Thymus (tissue), 14 donors: ENCODE measurements at places on chromosomes 4 and X. TPM values are rescaled to one million over a fixed set of nuclear protein-coding genes. Genes with fewer than 3 reads are reported as not detected.
A peak's percentile ranks its signal among the peaks of the same experiment; 100 is the strongest.

DNA sequence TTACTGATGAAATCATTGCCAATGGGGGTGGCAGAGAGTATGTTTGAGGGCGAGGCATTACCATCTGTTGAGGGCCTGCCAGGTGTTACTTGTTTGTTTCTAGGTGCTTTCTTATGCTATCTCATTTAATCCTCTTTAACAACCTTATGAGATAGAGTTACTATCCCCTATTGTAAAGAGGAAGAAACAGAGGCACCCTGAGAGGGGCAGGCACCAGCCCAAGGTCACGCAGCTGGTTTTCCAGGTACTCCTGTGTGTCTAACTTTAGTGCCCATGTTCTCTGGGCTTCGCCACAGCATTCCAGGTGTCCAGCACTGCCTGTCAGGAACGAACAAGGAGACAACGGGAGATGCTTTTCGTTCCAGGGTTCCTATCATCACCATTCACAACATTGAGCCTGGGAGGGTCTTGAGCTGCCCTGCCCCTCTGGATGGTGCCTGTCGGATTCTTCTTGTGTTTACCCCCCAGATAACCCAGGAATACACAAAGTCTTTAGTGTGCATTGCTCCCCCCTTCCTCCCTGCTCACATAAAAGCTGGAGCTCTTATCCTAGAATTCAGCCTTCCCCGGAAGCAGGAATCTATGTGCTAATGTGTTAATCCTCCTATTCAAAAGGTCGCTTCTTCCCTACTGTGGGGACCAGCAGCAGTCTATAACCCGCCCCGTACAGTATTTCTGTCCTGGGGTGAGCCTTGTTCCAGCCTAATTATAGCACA is 24.9 kb upstream of the GPC4 start:
- no peaks in the 10 kb centered on the region for H3K27me3 ChIP-seq
- H3K36me3 ChIP-seq: no peaks in the 10 kb centered on the region
- H3K27ac ChIP-seq: no peak overlapping the region

- H3K4me3 ChIP-seq: no peak overlapping the region
- no peaks in the 10 kb centered on the region for H3K27me3 ChIP-seq
- H3K36me3 ChIP-seq: no peaks in the 10 kb centered on the region
- H3K4me1 ChIP-seq: no peaks in the 10 kb centered on the region
These were observed 23.4 kb downstream of the HMGB3 start for GRCh38 chrX:151006410-151007109.

DNA sequence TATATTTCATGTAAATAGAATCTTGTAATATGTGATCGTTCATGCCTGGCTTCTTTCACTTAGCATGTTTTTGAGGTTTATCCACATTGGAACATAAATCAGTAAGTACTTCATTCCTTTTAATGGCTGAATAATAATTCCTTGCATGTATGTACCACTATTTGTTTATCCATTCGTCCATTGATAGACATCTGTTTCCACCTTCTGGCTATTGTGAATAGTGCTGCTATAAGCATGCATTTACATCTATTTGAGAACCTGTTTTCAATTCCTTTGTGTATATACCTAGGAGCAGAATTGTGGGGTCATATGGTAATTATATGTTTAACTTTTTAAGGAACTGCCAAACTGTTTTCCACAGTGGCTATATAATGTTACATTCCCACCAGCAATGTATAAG is 356.7 kb upstream of the DIPK2B start:
- H3K27me3 ChIP-seq: no peaks in the 10 kb centered on the region
- H3K36me3 ChIP-seq: no peaks in the 10 kb centered on the region
- H3K4me1 ChIP-seq: no peaks in the 10 kb centered on the region
- H3K4me3 ChIP-seq: no peak overlapping the region

DNA sequence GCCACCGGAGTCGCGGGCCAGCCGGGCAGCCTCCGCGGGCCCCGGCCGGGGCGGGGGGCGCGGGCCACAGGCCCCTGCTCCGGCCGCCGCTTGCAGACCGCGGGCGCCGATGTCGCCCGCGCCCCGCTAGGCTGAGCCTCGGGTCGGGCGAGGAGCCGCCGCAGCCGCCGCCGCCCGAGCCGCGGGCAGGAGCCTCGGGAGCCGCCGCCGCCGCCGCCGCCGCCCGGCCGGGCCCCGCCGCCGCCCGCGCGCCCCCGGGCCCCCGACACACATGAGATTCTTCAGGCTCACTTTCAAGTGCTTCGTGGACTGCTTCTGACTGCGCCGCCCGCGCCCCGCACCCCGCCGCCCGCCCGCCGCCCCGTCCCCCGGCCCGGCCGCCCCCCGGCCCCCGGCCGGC is 345 bp downstream of the SLC6A8 start:
- peaks cover 70% of the 10 kb centered on the region for H3K27me3 ChIP-seq
- peak overlapping the region; percentile 51 for H3K4me3 ChIP-seq
- DNase-seq: no peak
- H3K4me1 ChIP-seq: no peaks in the 10 kb centered on the region
- no peak overlapping the region for H3K27ac ChIP-seq

- no peaks in the 10 kb centered on the region for H3K36me3 ChIP-seq
- no peak overlapping the region for H3K27ac ChIP-seq
- no peak for DNase-seq
- H3K27me3 ChIP-seq: peaks cover 12% of the 10 kb centered on the region
These were observed 43.5 kb upstream of the ADRA2C start for GRCh38 chr4:3722446-3723231.

DNA sequence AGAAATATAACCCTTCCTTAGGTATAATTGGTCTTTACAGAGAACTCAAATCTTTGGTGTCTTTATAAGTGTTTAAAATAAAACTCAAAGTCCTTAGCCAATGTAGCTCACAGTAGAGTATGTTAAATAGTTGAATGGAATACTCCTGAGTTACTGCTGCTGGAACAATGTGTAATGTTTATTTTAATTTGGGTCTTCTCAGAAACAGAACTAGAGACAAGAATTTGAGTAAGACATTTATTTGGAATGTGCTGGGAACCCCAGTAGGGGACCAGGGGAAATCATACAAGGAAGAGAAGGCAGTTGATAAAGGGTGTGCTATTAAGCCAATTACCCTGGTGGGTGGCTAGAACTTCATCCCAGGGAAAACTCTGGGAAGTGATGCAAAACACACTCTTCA is 240.4 kb upstream of the LDB2 start:
- no peak overlapping the region for H3K27ac ChIP-seq
- no peaks in the 10 kb centered on the region for H3K4me1 ChIP-seq
- no peak for DNase-seq
- no peaks in the 10 kb centered on the region for H3K27me3 ChIP-seq
- H3K4me3 ChIP-seq: no peak overlapping the region
- no peaks in the 10 kb centered on the region for H3K36me3 ChIP-seq

- no peaks in the 10 kb centered on the region for H3K4me1 ChIP-seq
- no peaks in the 10 kb centered on the region for H3K27me3 ChIP-seq
- DNase-seq: no peak
- no peaks in the 10 kb centered on the region for H3K36me3 ChIP-seq
- no peak overlapping the region for H3K27ac ChIP-seq
These were observed 221.7 kb downstream of the APBB2 start for GRCh38 chr4:40992472-40993295.

GRCh38 chrX:65720381-65720964 is 53.0 kb downstream of the MSN start:
- DNase-seq: no peak
- H3K4me3 ChIP-seq: no peak overlapping the region
- peaks cover 3% of the 10 kb centered on the region for H3K4me1 ChIP-seq
- no peaks in the 10 kb centered on the region for H3K27me3 ChIP-seq

GRCh38 chr4:4439782-4440181 is 52.9 kb downstream of the NSG1 start:
- no peak overlapping the region for H3K4me3 ChIP-seq
- no peaks in the 10 kb centered on the region for H3K27me3 ChIP-seq
- peaks cover 16% of the 10 kb centered on the region for H3K36me3 ChIP-seq
- no peak for DNase-seq

GRCh38 chr4:153004081-153004850 is 68.1 kb downstream of the FHDC1 start:
- DNase-seq: no peak
- H3K4me3 ChIP-seq: no peak overlapping the region
- no peaks in the 10 kb centered on the region for H3K36me3 ChIP-seq

DNA sequence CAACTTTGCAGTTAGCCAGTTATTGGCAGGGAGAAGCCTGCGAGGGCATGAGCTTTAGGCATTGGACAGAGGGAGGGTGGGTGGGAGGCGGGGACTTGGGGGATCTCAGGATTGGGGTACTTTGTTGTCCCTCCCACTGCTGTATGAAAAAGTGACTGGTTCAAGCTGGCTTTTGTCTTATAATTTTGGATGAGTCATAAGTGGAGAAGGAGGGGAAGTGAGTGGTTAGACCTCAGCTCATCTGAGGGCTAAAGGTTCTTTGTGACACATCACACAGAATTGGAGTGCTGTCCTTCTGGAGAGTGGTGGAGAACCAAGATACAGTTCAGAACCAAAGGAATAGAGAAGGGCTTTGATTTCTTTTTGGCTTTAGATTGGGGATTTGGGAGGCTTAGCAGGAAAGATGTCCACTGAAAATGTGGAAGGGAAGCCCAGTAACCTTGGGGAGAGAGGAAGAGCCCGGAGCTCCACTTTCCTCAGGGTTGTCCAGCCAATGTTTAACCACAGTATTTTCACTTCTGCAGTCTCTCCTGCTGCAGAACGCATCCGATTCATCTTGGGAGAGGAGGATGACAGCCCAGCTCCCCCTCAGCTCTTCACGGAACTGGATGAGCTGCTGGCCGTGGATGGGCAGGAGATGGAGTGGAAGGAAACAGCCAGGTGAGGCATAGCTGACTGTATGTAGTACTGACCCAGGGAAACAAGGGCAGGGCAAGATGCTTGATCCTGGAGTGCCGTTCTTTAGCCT is at the start of gene SLC4A4:
Gene SLC4A4, plus strand, starts transcription at position 175 of the 748 bp plus-strand sequence.
- H3K4me3 ChIP-seq: no peak within 1 kb of the TSS
- no peak within 1 kb of the TSS for H3K27ac ChIP-seq
- H3K27me3 ChIP-seq: no peaks in the 10 kb centered on the region
- no peak for DNase-seq
- no peaks in the 10 kb centered on the region for H3K4me1 ChIP-seq

GRCh38 chrX:84118769-84119168 is 69.2 kb downstream of the RPS6KA6 start:
- no peaks in the 10 kb centered on the region for H3K4me1 ChIP-seq
- H3K27me3 ChIP-seq: no peaks in the 10 kb centered on the region
- H3K4me3 ChIP-seq: no peak overlapping the region
- H3K36me3 ChIP-seq: no peaks in the 10 kb centered on the region

The HSFX2 gene
- total RNA-seq: 0.28 TPM

The ALB gene
- total RNA-seq: 7.5 TPM

The NHSL2 gene
- total RNA-seq: 0.80 TPM

The STS gene
- 5.8 TPM for total RNA-seq

The CXCL11 gene
- 7.1 TPM for total RNA-seq

The TRIM61 gene
- 2.2 TPM for total RNA-seq
